ENCODE measurements at places on chromosomes 3 and 15. TPM values are rescaled to one million over a fixed set of nuclear protein-coding genes. Genes with fewer than 3 reads are reported as not detected.

The MLF1 gene
- total RNA-seq: 0.25 TPM

The COLQ gene
- 3.9 TPM for total RNA-seq

The ALDH1L1 gene
- total RNA-seq: not detected

The P2RY12 gene
- not detected for total RNA-seq

The IL20RB gene
- total RNA-seq: 1.2 TPM

The SERPINI1 gene
- 2.1 TPM for total RNA-seq

The GHSR gene
- total RNA-seq: not detected

The CADPS gene
- total RNA-seq: not detected

The C3orf80 gene
- 0.14 TPM for total RNA-seq

The TAGLN3 gene
- total RNA-seq: not detected

The ALCAM gene
- total RNA-seq: 12.0 TPM

The SHQ1 gene
- 26.2 TPM for total RNA-seq

The CLDN1 gene
- total RNA-seq: 0.39 TPM

The DNAH1 gene
- total RNA-seq: 25.9 TPM

The DUOXA2 gene
- total RNA-seq: not detected

The FAIM gene
- 2.4 TPM for total RNA-seq

The CISH gene
- total RNA-seq: 386 TPM

The GABRB3 gene
- not detected for total RNA-seq

The DPP8 gene
- total RNA-seq: 42.0 TPM

The PRTG gene
- not detected for total RNA-seq

The IMP3 gene
- 84.3 TPM for total RNA-seq

The ECE2 gene
- total RNA-seq: not detected

Data from T-helper 2 cell treated with Interferon-gamma antibody and Interleukin-4, amounts not matched to agents 100 ng/mL and 5 ng/mL, for 36 hours (primary cell).